Calu3 (cell line): ENCODE measurements at places on chromosomes 4 and X. TPM values are rescaled to one million over a fixed set of nuclear protein-coding genes. Genes with fewer than 3 reads are reported as not detected.

C4orf36 gene
- total RNA-seq: 1.7 and 1.9 TPM in 2 replicates

DNA sequence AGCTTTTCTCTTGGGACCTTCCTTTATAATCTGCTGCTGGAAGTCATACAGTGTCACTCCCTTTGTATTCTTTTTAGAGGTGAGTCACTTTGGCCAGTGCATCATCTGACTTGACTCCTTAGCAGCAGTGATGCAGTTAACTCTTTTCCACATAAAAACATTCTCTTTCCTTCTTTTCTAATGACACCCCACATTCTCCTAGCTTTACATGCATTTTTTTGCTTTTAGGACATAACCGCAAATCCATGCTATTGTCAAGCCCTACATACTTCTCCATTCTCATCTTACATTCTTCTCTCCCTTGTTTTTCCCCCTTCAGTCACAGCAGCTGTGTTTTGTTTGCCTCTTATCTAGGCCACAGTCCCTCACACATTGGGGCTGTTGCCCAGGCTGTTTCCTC, 55.1 kb downstream of the ZNF330 start:
- no peak for DNase-seq

- no peak for DNase-seq
Measured at GRCh38 chr4:104424989-104425388, 69.7 kb downstream of the CXXC4 start.

- no peak for DNase-seq
Measured at GRCh38 chrX:47992095-47992380, 11.8 kb downstream of the ZNF182 start.

GRCh38 chr4:164239433-164239832, 514.5 kb upstream of the SMIM31 start:
- DNase-seq: no peak

GRCh38 chr4:169791062-169791461, 33.3 kb upstream of the HPF1 start:
- DNase-seq: no peak

- DNase-seq: no peak
Measured at GRCh38 chr4:19372390-19372789, 879.3 kb upstream of the SLIT2 start.

GRCh38 chr4:80259012-80259411, 7.5 kb upstream of the FGF5 start:
- DNase-seq: no peak

DNA sequence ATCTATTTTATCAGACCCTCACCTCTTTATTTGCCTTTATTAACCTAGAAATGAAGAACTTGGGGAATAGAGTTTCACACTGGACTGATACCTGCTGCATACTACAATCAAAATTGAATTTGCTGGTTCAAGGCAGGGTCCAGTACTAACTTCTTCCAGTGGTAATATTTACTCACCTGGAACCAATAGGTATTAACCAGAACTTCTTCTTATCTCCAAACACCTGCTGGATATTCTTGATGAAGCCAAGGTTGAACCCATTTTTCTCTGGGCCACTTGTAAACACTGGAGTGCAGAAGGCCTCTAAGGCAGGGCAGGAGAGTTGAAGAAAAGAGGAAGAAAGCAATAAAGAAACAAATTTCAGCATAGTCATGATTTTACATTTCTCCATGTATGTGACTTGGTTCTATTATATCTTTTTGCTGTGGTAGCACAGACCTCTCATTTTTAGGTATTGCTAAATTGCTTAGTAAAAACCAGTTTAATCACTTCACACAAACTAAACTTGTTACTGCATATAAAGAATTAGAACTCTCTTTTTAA, 101.1 kb downstream of the ZDHHC15 start:
- no peak for DNase-seq
